Transverse colon (tissue), 4 donors: ENCODE measurements at places on chromosomes 6 and 20.
A peak's percentile ranks its signal among the peaks of the same experiment; 100 is the strongest.

DNA sequence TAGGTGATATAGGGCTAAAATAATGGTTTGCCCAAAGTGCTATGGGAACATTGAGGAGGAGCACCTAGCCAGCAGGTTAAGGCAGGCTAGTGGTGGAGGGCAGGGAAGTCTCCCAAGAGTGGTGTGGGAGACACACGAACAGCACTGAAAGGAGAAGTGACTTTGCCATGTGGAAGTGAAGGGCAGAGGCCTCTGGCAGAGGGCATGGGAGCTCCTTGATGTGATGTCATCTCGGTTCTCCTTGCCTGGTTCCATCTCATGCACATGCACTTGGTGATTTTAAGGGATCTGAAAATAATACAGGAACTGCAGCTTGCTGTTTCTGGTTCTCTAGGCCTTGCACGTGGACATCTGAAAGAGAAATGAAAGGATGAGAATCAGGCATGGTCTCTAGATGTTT is 4.7 kb upstream of the MAP3K4 start:
- H3K4me1 ChIP-seq = no peaks in the 10 kb centered on the region
- H3K27ac ChIP-seq = no peak overlapping the region
- no peak for DNase-seq
- H3K36me3 ChIP-seq = no peaks in the 10 kb centered on the region
- no peaks in the 10 kb centered on the region for H3K27me3 ChIP-seq

DNA sequence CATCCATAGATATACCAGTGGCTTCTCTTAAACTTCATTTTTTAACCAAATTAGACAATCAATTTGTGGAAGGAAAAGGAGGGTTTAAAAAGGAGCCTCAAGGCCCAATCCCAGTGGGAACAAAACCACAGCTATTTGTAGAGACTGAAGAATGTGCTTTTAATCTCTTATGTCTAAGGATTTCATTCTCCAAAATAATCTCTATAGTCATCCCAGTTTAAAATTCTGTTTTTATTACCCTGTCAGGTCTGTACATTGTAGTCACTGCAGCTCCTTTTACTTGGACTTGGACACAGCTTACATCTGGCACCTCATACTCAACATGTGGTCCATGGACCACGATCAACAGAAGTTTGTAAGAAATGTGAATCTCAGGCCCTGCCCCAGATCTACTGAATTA is 152.1 kb upstream of the STMND1 start:
- H3K4me1 ChIP-seq = no peaks in the 10 kb centered on the region
- H3K27ac ChIP-seq = no peak overlapping the region
- no peaks in the 10 kb centered on the region for H3K36me3 ChIP-seq

- no peaks in the 10 kb centered on the region for H3K36me3 ChIP-seq
- peaks cover 77% of the 10 kb centered on the region for H3K4me1 ChIP-seq
- peak overlapping the region; percentile 67 for H3K4me3 ChIP-seq
- no peaks in the 10 kb centered on the region for H3K27me3 ChIP-seq
- H3K27ac ChIP-seq = peak overlapping the region; percentile 96
These were observed 2.9 kb downstream of the SDC4 start for GRCh38 chr20:45345104-45345936.

DNA sequence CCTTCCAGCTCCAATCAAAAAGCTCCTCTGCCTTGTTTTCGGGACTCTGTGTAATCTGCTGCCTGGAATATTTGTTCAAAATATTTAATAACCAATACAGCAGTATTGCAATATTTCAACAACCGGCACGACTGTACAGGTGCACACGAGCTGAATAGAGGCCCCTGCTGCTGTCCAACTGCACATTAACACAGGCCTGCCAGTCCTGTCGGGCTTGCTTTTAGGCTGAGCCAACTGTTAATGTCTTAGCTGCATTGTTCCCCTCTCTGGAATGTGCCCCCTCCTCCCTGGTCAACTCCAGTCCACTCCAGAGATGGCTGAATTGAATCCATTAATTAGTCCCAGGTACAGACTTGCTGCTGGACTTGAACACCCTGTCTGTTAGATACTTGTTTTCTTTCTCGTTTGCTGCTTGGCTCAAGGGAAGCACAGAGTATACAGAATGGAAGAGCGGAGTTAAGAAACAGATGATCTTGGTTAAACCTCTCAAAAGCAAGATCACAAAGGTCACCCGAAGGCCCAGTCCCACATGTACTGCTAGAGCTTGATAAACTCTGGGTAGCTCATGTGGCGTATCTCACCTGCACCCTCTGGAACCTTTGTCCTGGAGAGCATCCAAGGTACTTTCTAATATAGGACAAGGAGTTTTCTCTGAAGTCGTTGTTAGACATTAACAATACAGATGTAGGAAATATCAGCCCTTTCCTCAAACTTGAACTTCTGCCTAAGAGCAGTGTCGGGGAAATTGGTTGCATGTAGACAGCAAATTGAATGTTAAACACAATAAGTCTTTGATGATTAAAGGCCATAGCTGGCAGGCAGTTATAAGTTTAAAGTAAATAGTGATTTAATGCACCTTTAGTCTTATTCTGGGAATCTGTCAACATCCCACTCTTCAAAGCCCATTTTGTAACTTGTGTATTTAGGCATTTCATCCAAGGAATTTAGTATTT is 31.9 kb downstream of the SHLD1 start:
- H3K36me3 ChIP-seq = no peaks in the 10 kb centered on the region
- DNase-seq = no peak
- H3K4me3 ChIP-seq = no peak overlapping the region
- peak overlapping the region; percentile 78 for H3K27ac ChIP-seq
- peaks cover 18% of the 10 kb centered on the region for H3K4me1 ChIP-seq

GRCh38 chr6:51619042-51619799 is 468.2 kb downstream of the PKHD1 start:
- H3K27ac ChIP-seq = no peak overlapping the region
- no peak overlapping the region for H3K4me3 ChIP-seq
- no peak for DNase-seq
- H3K27me3 ChIP-seq = no peaks in the 10 kb centered on the region
- H3K4me1 ChIP-seq = no peaks in the 10 kb centered on the region

- peaks cover 24% of the 10 kb centered on the region for H3K4me1 ChIP-seq
- no peak overlapping the region for H3K27ac ChIP-seq
- no peaks in the 10 kb centered on the region for H3K27me3 ChIP-seq
- no peak overlapping the region for H3K4me3 ChIP-seq
- no peak for DNase-seq
These were observed 173.6 kb downstream of the CDKAL1 start for GRCh38 chr6:20707870-20708269.

- H3K36me3 ChIP-seq = no peaks in the 10 kb centered on the region
- no peaks in the 10 kb centered on the region for H3K4me1 ChIP-seq
- DNase-seq = no peak
- no peak overlapping the region for H3K4me3 ChIP-seq
- no peak overlapping the region for H3K27ac ChIP-seq
These were observed 14.2 kb upstream of the DHX35 start for GRCh38 chr20:38947931-38948362.

GRCh38 chr20:60877071-60877857 is 374.8 kb upstream of the CDH4 start:
- no peaks in the 10 kb centered on the region for H3K36me3 ChIP-seq
- no peaks in the 10 kb centered on the region for H3K4me1 ChIP-seq

- H3K4me1 ChIP-seq = no peaks in the 10 kb centered on the region
- no peak overlapping the region for H3K27ac ChIP-seq
- no peaks in the 10 kb centered on the region for H3K27me3 ChIP-seq
These were observed 15.0 kb upstream of the ZNF76 start for GRCh38 chr6:35244551-35244950.

GRCh38 chr6:33082702-33083101 is 6.9 kb downstream of the HLA-DPB1 start:
- H3K27ac ChIP-seq = no peak overlapping the region
- DNase-seq = peak; percentile 35
- peaks cover 13% of the 10 kb centered on the region for H3K27me3 ChIP-seq
- peaks cover 5% of the 10 kb centered on the region for H3K4me1 ChIP-seq

DNA sequence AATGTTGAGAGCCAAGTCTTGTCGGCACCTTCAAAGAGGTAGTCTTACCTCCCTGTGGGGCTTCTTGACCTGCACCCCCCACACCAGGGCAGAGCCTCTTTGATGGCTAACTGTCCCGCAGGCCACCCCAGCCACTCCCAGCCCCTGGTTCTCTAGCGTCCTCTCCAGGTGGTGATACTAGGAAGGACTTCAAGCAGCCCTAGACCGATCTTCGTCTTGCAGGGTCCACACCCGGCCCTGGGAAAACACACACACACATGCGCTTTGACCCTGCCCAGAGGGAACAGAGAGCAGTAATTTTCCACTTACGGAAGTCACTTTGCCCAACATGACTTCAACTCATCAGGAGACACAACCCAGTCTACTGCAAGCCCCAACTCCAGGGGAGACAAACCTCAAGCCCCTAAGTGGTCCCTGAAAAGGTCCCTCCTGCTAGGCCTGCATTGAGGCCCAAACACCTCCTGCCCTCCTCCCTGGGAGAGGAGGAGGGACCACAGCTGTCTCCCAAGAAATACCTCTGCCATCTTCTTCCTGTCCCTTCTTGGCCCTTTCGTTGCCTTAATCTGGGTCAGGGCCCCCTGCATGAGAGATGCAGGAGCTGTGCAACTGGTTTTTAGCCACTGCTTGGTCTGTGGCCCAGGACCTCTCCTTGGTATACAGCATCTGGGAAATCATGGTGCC is 2.9 kb upstream of the BPIFB1 start:
- no peak overlapping the region for H3K4me3 ChIP-seq
- no peaks in the 10 kb centered on the region for H3K4me1 ChIP-seq
- no peaks in the 10 kb centered on the region for H3K36me3 ChIP-seq
- no peak overlapping the region for H3K27ac ChIP-seq
- peaks cover 8% of the 10 kb centered on the region for H3K27me3 ChIP-seq
- DNase-seq = no peak

GRCh38 chr6:164286011-164286410 is 871.5 kb downstream of the QKI start:
- H3K4me3 ChIP-seq = no peak overlapping the region
- no peaks in the 10 kb centered on the region for H3K27me3 ChIP-seq
- no peak for DNase-seq
- H3K27ac ChIP-seq = no peak overlapping the region

DNA sequence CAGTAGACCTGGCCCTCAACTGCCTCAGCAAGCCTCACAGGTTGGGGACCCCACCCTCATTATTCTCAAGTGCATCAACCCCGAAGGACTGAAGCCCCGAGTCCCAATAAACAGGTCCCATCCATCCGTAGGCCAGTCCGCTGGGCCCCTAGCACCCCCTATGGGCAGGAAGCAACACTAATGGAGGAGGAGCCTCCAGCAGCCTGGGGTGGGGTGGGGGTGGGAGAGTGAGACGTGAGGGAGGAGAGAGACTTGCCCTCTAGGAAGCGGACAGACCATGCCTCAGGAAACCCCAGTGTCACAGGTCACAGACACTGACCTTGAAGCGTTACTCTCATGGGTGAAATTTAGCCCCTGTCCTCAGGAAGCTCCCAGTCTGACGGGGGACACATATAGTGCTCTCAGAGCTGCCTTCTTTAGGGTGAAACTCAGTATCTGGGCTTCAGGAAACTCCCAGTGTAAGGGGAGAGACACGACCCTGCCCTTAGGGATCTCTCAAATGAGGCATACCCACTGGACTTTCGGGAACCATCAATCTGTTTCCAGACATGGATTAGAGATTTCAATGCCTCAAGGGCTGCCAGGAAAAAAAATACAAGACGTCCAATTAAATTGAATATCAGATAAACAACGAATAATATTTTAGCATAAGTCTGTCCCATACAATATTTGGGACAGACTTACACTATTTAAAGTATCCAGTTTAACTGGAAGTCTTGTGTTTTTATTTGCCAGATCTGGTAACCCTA is 125.8 kb downstream of the MRPL14 start:
- no peak for DNase-seq
- H3K36me3 ChIP-seq = no peaks in the 10 kb centered on the region
- H3K4me3 ChIP-seq = no peak overlapping the region
- no peak overlapping the region for H3K27ac ChIP-seq
- H3K27me3 ChIP-seq = peaks cover 29% of the 10 kb centered on the region
- peaks cover 12% of the 10 kb centered on the region for H3K4me1 ChIP-seq

- H3K36me3 ChIP-seq = no peaks in the 10 kb centered on the region
- H3K4me3 ChIP-seq = no peak overlapping the region
- no peak overlapping the region for H3K27ac ChIP-seq
- no peaks in the 10 kb centered on the region for H3K27me3 ChIP-seq
These were observed 71.6 kb upstream of the FBXL4 start for GRCh38 chr6:99019381-99019780.

- no peak overlapping the region for H3K27ac ChIP-seq
- no peaks in the 10 kb centered on the region for H3K27me3 ChIP-seq
- H3K36me3 ChIP-seq = no peaks in the 10 kb centered on the region
- DNase-seq = no peak
- H3K4me3 ChIP-seq = no peak overlapping the region
- H3K4me1 ChIP-seq = no peaks in the 10 kb centered on the region
These were observed 261.4 kb upstream of the TFAP2D start for GRCh38 chr6:50451826-50452400.

DNA sequence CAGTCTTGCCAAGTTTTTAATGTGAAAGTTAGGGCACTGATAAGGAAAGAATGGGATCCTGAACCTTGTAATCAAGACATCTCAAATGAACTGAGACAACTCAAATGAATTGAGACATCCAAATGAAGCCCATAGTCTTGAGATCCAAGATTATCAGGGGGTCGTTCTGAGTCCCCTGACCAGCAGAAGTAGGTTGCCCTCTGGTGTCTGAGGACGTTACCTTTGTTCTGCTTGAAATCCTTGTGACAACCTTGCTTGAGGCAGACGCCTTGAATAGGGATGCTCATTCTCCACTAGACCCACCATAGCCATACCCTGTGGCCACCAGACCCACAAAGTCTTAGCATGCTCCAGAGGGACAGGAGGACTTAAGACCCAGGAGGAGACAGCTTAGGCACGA is 37.7 kb downstream of the ZBTB9 start:
- no peaks in the 10 kb centered on the region for H3K27me3 ChIP-seq
- H3K4me3 ChIP-seq = no peak overlapping the region
- no peak overlapping the region for H3K27ac ChIP-seq
- no peaks in the 10 kb centered on the region for H3K36me3 ChIP-seq

DNA sequence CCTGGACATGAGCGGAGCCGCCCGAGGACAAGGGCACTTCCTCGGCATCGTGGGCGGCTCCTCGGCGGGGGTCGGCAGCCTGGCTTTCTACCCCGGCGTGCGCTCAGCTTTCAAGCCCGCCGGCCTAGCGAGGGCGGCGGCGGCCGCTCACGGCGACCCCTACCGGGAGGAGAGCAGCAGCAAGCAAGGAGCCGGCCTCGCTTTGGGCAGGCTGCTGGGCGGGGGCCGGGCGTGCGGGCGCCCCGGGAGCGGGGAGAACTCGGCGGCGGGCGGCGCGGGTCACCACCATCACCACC is 6.7 kb downstream of the PRDM13 start:
- peak; percentile 38 for DNase-seq
- no peaks in the 10 kb centered on the region for H3K36me3 ChIP-seq
- peaks cover 100% of the 10 kb centered on the region for H3K27me3 ChIP-seq
- H3K27ac ChIP-seq = no peak overlapping the region
- peaks cover 20% of the 10 kb centered on the region for H3K4me1 ChIP-seq

GRCh38 chr6:106685833-106686232 is 56.5 kb downstream of the QRSL1 start:
- no peak overlapping the region for H3K4me3 ChIP-seq
- H3K36me3 ChIP-seq = no peaks in the 10 kb centered on the region
- DNase-seq = no peak
- H3K4me1 ChIP-seq = no peaks in the 10 kb centered on the region
- no peak overlapping the region for H3K27ac ChIP-seq
- no peaks in the 10 kb centered on the region for H3K27me3 ChIP-seq

GRCh38 chr6:37320646-37321045 is 33.1 kb upstream of the RNF8 start:
- no peaks in the 10 kb centered on the region for H3K27me3 ChIP-seq
- H3K36me3 ChIP-seq = peaks cover 16% of the 10 kb centered on the region
- H3K27ac ChIP-seq = no peak overlapping the region
- H3K4me3 ChIP-seq = no peak overlapping the region
- peaks cover 21% of the 10 kb centered on the region for H3K4me1 ChIP-seq
